ENCODE measurements at places on chromosomes 4 and X.

DNA sequence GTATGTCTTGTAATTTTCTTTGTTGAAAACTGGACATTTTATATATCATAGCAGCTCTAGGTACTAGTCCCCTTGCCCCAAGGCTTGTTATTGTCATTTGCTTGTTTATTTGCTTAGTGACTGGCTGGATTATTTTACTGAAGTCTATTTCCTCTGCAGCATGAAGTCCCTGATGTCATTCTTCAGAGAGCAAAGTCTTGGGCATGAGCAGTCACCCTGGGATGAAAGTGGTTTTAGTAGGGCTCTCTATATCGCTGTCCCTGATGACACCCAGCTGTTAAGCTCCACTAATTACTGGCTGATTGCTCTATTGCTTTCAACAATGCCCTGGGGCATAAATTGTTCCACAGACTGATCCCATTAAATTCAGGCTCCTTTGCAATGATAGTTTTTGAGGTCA, 113.5 kb upstream of the USP9X start:
- DNase-seq = no peak

- DNase-seq = no peak
Observed at GRCh38 chr4:7190691-7191545, 1.4 kb upstream of the SORCS2 start.

DNA sequence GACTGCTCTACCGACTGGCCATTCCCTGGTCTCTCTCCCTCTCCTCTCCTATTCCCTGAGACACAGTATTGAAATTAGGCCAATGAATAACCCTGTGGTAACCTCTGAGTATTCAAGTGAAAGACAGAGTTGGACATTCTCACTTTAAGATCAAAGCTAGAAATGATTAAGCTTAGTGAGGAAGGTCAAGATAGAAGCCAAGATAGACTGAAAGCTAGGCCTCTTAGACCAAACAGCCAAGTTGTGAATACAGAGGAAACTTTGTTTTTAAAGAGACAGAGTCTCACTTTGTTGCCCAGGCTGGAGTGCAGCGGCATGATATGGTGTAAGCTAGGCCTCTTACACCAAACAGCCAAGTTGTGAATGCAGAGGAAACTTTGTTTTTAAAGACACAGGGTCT, 64.6 kb downstream of the KDM6A start:
- no peak for DNase-seq

DNA sequence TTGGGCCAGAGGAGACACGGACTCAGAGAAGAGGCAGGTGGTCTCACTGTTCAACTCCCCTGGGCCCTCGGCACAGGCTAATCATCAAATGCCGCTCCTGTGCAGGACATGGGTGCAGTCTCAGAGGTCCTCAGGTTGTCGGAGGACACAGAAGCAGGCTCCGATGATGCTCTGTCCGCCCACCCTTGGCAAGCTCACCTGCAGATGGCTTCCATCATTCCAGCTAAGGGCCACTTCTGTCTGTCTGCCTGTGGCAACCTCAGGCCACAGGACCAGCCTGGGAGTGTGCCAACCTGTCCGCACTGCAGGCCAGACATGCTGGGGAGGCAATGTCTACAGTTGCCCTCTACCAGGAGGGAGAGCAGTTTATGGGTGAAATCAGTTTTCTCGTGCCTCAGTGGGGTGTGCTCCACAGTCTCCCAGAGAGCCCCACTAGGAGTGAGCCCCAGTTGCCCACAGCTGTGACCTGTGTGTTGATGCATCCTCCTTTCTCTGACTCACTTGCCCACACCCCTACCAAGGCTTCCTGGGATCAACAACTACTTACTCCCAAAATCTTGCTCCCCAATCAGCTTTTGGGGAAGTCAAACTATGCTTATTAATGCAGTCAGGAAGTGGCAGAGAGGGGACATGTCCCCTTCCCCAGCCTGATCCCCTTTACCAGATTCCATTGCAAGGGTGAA, 55.9 kb downstream of the HTRA3 start:
- no peak for DNase-seq

DNA sequence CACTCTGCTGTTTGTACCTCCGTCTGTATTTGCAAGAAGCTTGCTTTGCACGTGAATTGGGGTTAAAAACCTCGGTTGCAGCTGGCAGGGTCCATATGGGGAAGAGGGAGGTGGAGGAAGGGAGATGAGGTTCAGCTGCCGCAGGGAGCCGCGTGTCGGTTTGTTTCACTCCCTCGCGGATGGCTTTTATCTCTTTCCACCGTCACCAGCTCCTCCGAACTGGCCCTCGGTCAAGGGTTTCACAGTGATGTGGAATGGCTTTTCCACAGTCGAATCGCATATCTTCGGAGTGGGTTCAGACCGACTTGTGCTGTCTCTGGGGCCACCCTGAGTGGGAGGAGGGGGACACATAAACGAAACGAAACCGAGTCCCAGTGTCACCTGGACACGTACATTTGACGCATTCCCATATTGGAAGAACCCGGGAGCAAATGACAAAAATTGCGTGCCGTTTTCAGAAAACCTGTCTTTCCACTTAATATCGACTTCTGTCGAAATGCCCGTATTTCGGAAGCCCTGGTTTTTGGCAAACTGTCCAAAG, 929 bp downstream of the ZBTB33 start:
- DNase-seq = peak; percentile 42

DNA sequence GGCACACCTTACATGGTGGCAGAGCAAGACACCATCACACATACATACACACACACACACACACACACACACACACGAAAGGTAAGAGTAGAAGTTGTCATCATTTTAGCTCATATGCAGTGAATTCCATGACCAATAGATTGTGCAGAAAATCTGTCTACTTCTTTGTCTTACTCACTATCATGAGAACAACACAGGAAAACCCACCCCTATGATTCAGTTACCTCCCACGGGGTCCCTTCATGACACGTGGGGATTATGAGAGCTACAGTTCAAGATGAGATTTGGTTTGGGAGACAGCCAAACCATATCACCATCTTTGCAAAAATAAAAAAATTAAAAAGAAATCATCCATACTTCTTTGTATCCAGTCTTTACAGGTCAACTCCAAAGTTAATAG, 221.1 kb downstream of the BMPR1B start:
- no peak for DNase-seq

GRCh38 chrX:150616863-150617198, 48.4 kb downstream of the MTM1 start:
- DNase-seq = no peak

DNA sequence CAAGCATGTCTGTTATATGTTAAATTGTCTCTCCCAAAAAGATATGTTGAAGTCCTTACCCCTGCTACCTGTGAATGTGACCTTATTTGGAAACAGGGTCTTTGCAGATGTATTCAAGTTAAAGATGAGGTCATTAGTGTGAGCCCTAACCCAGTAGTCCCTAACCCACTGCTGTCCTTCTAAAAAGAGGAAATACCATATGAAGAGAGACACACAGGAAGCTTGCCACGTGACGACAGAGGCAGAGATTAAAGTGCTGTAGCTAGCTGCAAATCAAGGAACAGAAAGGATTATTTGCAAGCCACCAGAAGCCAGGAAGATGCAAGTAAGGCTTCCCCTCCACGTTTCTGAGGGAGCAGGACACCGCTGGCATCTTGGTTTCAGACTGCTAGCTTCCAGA, 150.1 kb downstream of the HNRNPD start:
- DNase-seq = peak; percentile 15

GRCh38 chrX:99073551-99073950, 1336.5 kb downstream of the PCDH19 start:
- DNase-seq = no peak

GRCh38 chrX:153848325-153848724, 18.0 kb upstream of the PDZD4 start:
- DNase-seq = no peak

DNA sequence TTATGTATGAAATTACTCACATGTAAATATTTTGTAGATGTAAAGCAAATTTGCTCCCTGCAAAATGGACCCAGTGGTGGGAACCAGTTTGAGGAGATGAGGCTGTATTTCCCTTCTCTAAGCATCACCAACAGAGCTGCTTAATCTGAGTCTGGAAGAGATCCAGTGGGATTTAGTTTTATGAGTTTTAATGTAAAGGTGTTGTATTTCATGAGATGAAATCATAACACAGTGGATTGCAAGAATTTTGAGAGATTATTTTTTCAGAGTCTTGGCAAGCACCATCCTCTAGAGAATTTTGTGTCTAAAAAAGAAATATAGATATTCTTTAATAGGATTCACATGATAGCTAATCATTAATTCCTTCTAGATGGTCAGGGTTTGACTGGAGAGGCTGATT, 35.6 kb upstream of the SFRP2 start:
- DNase-seq = no peak

GRCh38 chr4:79578606-79579005, 170.6 kb upstream of the GK2 start:
- DNase-seq = no peak

- DNase-seq = no peak
Observed at GRCh38 chr4:177369372-177369771, 59.7 kb downstream of the NEIL3 start.

- DNase-seq = no peak
Observed at GRCh38 chr4:148737061-148737770, 295.0 kb upstream of the NR3C2 start.

DNA sequence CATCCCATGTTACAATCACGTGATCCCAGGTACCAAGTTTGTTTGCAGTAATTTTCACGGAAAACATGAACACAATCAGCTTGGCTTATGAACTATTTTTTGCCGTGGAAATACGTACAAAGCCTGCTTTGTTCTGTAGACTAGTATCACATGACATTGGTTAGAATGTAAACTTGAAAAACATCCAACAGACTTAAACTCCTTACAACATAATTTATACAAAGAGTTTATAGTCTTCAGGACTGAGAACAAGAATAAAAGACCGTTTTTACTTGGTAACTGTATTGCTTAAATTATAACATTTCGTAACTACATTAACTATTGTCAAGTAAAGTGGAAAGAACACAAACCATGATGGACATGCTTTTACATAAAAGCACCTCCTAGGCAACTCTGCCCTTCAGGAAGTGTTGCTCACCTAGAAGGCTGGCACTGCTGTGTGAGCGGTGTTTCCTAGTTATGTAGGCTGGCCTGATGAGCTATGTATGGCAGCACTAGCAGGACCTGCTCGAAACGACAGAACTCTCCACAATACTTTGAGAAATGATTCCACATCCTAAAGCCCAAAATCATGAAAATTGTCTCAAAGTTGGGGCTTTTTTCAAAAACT, 41.8 kb upstream of the WDR1 start:
- DNase-seq = peak; percentile 16

All from stimulated activated naive CD4-positive, alpha-beta T cell (primary cell).